Activated T-cell treated with anti-CD3 and anti-CD28 coated beads for 4 hours (primary cell): ENCODE measurements at places on chromosomes 5 and 9.

DNA sequence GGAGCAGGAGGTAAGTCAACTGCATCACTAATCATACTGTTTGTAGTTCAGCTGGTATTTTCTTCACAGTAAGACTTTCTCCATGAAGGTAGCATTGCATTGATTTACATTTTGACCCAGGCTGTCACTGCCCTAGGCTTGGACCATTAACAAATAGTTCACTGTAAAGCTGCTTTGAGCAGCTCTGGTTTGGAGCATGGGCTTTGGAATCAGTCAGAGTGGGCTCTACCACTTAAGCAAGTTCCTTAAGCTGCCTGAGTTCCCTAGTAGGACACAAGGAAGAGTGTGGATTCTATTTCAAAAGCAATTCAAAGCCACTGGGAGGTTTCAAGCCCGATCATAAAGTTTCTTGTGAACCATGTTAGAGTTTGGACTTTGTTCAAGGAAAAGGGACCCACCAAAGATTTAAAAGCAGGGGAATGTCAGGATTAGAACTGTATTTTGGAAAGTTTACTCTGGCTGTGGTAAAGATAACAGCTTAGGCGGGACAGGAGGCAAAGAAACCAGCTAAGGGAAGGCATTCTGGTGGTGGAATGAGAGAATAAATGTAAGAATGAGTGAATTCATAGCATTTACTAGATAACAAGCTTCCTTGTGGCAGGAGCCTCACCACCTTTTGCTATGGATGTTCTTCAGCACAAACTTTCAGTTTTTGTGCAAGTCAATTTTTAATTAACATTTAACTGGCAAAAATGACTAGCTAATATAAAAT lies 12.3 kb upstream of the PANK3 start:
- DNase-seq = no peak

GRCh38 chr5:12169536-12169935 lies 265.3 kb upstream of the CTNND2 start:
- no peak for DNase-seq

DNA sequence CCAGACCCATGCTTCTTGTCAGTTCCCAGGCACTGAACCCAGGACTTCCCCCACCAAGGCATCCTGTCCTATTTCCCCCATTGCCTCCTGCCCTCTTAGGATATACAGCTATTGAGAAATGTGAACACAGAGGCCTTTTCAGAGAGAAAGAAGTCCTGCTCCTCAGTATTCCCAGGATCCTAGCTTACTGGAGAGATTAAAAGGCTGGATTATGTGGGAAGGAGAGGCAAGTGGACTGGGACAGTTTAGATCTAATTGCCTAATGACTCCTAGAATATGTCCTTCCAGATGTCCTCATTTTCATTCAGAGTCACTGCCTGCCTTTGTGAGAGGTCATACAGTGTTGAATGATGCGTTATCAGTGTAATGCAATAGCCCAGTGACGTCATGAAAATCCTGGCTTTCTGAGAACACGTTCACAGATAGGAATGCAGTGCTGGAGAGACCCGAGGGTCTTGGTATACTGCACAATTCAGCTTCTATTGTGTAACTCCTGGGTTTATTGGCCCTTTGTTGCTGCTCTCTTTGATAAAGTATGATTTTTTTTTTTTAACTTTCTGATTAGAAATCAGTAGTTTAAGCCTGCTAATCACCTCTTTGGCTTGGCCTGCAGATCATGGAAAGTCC lies 26.2 kb downstream of the WWC1 start:
- no peak for DNase-seq

DNA sequence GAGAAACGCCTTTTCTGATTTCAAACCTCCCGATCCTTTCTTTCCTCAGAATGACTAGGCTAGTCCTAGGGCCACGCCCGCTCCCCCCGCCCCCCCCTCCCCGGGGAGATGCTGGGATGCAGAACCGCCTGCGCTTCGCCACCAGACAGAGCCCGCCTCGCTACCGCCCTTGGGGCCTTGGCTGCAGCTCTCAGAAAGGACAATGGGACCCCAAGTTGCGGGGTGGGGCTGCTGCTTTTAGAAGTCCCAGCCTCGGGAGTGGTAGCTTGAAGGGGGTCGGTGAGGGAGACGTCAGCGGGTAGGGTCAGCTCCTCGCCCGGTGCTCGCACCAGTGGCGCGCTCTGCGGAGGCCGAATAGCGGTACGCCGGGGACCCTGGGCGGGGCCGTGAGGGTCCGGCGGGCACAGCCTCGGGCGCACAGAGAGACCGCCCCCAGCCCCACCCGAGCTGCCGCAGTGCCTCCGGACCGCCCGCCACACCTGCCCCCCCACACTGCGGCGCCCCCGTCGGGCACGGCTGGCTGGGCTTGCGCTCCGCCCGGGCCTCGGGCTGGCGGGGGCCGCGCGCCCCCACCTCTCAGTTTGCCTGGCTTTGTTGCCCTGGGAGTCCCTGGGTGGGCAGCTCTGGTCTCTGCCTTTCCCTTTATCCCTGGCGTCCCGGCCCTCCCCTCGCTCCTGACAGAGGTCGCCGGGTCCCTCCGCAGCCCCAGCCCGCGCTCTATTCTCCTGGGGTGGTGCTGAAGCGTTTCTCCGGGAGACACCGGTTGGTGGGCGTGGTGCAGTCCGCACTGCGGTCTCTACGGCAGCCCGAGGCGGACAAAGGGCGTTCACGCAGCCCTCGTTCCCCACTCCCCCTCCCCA lies 1.2 kb downstream of the MAP1B start:
- no peak for DNase-seq

DNA sequence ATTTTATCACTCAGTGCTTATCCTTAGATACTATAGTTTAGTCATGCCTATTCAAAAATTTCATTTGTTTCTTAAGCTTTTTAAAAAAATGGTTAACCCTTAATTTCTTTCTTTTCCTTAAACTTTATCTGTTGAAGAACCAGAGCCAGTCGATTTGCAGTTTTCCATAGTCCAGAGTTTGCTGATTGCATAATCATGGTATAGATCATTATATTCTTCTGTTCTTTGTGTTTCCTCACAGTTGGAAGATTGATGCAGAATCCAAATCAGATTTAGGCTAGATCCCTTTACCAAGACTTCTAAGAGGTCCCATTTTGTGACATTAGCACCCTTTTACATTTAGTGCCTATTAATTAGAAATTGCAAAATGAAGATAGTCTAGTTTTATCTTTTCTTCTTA lies 18.0 kb downstream of the TMEM38B start:
- no peak for DNase-seq

GRCh38 chr5:150519560-150519945 lies 11.6 kb downstream of the NDST1 start:
- DNase-seq = no peak

- DNase-seq = no peak
Measured at GRCh38 chr5:2742921-2743679, 8.4 kb downstream of the IRX2 start.

GRCh38 chr5:146003852-146004251 lies 67.5 kb downstream of the SH3RF2 start:
- DNase-seq = no peak

DNA sequence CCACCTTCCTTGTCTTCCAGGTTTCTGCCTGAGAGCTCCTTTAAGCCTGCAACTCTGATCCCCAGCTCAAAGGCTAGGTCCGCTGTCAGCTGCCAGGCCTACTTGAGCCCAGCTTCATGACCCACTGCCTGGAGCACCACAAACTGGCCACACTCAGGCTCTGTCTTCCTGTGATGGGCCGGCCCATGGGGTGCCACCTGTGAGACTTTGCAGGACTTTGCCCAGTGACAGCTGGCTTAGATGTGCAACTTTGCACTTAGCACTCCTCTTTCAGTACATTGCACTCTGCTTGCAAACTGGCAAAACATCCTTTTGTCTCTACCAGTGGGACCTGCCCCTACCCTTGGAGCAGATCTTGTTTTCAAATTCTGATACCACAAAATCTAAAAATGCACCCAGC lies 311.5 kb upstream of the PDE4D start:
- DNase-seq = no peak

- no peak for DNase-seq
Measured at GRCh38 chr5:33230467-33231078, 210.2 kb upstream of the TARS1 start.

DNA sequence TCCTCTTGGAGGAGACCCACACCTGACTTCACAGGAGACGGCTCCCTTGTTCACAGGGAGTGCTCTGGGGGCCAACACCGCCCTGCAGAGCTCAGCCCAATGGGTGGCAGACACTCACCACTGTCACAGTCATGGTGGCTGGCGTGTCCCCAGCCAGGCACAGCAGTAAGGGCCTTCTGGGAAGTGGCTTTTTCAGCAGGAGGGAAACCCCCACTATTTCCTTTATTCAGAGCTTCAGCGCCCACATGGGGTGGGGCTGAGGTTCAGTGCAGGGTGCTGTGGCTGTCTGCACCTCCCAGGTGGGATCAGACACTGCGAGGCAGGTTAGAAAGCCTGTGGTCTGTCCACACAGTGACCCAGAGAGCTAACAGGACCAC lies 3.6 kb upstream of the SNAPC4 start:
- DNase-seq = peak; percentile 66

DNA sequence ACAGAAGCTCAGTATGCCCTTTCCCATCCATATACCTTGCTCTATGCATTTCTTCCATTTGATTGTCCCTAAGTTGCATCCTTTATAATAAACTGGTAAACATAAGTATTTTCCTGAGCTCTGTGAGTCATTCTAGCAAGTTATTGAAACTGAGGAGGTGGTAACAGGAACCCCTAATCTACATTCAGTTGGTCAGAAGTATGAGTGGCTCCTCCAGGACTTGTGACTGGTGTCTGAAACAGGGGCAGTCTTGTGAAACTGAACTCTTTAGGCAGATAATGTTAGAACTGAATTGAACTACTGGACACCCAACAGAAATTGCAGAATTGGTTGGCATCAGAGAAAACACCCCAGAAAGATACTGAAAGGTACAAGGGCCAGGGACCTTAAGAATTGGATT lies 133.1 kb upstream of the POU5F2 start:
- DNase-seq = no peak

DNA sequence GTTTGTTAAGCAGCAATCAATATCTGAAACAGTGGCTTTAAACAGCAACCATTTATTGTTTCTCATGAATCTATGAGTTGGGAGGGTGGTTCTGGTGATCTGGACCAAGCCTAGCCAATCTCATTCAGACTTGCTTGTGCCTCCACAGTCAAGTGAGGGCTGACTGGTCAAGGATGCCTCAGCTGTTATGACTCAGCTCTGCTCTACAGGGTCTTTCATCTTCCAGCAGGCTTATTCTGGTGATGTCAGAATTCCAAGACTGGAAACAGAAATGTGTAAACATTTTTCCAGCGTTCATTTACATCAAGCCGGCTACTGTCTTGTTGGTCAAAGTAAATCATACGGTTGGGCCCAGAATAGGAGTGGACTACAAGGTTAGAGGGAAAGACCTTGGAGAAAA lies 2.5 kb upstream of the PIP5K1B start:
- no peak for DNase-seq

GRCh38 chr9:73611032-73611431 lies 459.4 kb downstream of the ANXA1 start:
- no peak for DNase-seq

DNA sequence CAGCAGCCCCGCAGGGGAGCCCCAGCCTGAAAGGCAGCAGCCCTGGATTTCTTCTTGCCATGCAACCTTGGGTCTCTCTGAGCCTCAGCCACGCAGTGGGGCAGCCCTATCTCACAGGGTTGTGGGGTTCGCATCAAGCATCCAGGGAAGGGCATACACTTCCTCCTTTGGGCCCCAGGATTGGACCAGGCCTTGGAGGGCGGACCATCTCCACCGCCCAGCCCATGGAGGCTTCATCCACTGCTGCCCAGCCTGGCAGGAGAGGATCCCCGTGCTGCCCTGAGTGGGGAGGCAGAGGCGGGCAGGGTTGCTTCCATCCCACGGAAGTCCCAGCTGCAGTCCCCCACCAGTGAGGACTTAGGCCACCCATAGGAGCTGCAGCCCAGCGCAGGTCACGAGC lies 5.3 kb downstream of the ADAMTS2 start:
- no peak for DNase-seq

DNA sequence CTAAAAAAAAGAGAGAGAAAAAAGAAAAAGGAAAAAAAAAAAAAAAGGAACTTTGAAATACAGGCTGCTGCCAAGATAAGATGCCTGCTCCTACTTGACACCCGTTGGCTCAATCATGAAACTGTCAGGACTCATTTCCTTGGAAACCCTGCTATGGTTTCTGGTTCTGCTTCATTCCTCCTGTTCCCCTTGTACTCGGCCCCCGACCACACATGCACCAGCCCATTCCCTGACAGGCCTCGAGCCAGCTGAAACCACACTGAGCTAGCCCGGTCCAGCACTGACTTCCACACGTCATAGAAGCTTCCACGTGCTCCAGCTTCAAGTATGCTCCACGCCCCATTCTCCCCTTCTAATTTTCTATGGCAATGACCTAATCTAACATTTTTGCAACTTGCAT lies 93.2 kb downstream of the MYO10 start:
- no peak for DNase-seq

DNA sequence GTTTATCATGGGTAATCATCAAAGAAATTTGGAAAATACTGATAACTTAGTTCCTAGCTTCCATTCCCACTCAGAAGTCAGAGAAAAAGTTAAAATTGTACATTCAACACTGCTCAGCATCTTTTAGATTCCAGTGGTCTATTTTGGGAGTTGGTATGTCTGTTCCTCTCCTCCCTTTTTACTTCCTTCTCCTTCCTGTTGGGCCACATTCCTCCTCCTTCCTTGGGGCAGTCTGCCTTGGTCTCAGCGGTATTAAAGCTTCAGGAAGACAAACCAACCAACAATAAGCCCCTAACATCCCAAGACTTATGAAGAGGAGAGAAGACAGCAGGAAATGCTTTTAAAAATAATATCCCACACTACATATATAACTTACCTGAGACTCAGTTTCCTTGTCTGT lies 49.9 kb upstream of the SSBP2 start:
- DNase-seq = no peak

- no peak for DNase-seq
Measured at GRCh38 chr9:92147030-92147851, 32.0 kb upstream of the SPTLC1 start.

DNA sequence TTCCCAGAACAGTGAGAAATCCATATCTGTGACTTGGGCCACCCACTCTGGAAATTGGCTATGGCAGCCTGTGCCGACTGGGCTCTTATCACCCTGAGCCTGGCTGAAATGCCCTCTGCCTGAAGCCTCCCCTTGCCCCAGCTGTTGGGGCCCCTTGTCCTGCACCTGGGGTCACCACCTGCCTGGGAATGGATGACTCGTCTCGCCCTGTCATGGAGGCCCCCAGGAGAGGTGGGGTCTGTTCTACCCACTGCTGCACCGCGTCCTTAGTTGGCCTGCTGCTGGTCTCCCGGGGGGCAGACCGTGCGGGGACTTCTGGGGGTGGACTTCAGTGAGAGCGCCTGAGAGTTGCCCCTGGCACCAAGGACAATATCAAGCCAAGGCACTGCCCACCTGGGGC lies 46.6 kb upstream of the COL5A1 start:
- no peak for DNase-seq

DNA sequence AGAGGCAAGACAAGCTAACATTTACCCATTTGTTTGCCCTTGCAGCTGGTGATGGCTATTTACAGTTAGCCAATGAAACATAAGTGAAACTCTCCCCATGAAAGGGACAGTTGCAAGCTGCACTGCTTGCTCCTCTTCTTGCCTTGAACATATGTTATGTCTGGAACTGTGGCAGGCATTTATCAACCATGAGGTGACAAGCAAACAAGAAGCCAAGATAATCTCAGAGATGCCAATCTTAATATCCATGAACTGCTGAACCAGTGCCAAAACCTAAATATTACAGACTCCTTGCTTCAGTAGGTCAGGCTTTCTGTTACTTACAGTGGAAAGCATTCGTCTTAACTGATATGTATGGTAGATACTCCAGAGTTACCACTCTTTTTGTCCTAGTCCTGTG lies 133.4 kb downstream of the ACTBL2 start:
- no peak for DNase-seq
